NCI-H2081 treated with DMSO at 0.1 percent for 48 hours (cell line): ENCODE measurements at places on chromosomes 13 and 19.

GRCh38 chr13:48819376-48819775, 156.3 kb upstream of the FNDC3A start:
- DNase-seq, result no peak

DNA sequence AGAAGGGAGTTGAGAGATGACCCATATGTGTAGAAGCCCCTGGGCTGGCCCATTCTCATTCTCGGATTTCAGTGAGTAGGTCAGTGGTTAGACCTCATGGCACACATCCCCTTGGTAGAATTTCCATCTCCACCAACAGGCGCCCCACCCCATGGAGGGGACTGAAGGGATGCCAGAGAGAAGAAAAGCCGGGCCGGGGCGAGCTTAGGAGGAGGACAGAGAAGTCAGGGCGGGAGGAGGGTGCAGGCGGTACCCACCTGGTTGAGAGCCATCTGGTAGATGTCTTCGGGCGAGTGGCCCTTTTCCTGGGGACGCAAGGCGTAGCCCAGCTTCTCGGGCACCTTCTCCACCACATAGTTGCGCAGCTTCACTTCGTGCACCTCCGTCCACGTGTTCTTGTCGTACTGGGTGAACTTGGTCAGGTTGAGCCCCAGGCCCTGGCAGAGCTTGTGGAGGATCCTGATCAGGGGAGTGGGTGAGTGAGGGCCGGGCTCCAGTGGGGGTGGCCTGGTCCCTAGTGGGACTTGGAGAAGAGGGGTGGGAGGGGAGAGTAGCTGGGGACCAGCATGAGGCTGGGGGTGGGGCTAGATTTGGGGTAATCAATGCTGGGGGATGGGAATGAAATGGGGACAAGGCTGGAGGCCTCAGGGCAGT, 2.5 kb downstream of the IL4I1 start:
- DNase-seq, result no peak

DNA sequence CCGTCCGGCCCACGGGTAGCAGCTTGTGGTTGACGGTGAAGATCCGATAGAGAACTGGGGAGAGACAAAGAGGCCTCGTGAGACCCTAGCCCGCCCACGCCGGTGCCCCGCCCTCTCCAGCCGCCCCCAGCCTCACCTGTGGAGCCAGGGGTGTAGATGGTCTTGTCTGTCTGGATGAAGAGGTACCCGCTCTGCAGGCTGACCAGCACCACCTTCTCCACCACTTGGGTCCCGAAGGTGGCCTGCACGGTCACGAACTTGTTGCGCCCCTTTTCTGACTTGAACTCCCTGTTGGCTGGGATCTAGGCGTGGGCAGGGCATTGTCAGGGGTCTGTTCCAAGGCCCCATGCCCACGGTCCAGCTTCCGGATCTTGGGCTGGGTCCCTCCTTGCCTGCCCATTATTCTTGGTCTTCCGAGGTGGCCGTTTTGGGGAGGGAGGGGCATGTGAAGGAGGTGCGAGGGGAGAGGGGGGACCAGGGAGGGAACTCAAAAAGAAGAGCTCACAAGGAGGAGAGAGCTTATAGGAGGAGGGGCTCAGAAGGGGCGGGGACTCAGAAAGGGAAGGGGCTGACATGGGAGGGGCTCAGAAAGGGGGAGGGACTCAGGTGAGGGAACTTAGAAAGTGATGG, 2.2 kb downstream of the C3 start:
- DNase-seq, result no peak

DNA sequence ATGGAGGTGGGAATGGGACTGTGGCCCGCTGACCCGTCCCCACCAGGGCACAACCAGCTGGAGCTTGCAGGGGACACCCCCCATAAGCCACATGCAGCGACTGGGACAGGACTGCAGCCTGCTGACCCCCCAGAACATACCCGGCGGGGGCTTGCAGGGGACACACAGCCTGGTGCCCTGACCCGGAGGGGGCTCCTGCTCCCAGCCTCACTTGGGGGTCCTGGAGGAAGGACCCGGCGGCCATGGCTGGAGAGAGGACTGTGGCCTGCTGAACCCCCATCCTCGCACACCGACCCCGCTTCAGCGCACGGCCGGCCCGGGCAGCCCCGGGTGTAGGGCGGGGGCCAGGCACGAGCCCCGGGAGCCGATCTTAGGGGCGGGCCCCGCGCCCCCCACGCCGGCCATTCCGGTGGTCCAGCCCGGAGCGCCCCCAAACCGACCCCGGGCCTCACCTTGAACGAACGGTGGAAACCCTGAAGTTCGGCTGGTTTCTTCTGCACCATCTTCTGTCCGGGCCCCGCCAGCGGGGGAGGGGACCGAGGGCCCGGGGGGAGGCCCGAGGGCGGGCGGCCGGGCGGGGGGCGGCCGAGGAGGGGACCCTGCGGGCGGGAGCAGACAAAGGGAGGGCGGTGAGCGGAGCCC, 574 bp downstream of the MKNK2 start:
- DNase-seq, result no peak

GRCh38 chr13:53131361-53131760, 102.7 kb downstream of the OLFM4 start:
- no peak for DNase-seq

DNA sequence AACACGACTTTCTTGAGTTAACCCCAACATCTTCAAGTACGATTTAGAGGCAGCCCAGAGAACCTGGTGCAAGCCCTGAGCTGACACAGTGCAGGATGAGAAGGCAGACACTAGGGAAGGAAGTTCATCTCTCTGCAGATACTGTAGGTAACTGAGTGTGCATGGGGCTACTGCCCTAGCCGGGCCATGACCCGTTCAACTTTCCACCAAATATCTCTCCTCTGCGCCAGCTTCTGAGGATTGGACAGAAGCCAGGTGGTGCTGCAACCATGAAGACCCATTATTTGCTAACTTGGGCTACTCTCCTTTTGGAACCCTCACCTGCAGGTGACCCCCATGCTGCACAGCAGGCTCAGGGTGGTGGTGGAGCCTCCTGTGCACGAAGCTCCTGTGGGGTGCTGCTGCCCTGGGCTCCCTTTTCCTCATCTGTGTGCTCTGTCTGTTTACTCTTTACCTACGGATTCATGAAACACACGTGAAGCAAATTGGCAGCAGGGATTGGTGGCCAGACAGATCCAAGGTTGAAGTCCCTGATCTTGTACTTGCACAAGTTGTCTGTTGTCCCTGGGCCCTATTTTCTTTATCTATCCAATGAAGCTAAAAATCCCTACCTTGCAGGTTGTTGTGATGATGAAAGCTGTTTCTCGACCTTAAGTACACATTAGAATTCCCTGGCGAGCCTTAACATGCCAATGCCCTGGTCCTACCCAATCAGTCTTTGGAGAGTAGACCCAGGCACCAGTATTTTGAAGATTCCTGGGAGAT, 227.8 kb downstream of the LACC1 start:
- DNase-seq, result no peak

GRCh38 chr19:50272263-50272897, 56.8 kb downstream of the KCNC3 start:
- no peak for DNase-seq
